ENCODE measurements at places on chromosomes 6 and 20.

DNA sequence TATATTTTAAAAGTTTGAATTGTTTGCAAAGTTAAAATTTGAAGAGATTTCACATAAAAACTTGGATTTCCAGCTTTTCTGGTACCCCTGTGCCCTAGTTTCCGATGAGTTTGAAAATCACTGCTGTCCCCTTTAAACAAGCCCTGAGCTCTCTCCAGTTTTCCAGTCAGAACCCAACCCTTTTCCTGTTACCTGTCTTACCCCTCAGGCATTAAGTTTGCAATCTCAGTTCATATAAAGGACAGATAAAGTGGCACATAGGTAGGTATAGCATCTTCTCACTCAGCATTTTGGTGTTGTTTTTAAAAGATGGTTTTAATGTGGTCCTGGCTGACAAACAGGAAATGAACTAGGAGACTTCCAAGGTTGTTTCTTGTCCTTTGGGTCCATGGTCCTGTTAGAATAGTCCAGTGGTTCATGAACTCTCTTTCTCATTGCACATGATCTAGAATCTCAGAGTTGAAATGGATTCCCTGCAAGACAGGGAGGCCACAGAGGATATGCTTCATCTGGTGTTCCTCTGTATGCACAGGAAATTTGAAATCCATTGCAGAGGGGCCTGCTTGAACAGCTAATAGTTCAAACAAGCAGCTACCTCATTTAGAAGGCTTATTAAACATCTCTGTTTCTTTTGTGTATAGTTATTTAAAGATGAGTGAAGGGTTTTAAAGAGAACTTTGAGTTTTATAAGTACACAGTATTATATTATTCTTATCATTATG is 82.7 kb downstream of the JAG1 start:
- no peak for DNase-seq

DNA sequence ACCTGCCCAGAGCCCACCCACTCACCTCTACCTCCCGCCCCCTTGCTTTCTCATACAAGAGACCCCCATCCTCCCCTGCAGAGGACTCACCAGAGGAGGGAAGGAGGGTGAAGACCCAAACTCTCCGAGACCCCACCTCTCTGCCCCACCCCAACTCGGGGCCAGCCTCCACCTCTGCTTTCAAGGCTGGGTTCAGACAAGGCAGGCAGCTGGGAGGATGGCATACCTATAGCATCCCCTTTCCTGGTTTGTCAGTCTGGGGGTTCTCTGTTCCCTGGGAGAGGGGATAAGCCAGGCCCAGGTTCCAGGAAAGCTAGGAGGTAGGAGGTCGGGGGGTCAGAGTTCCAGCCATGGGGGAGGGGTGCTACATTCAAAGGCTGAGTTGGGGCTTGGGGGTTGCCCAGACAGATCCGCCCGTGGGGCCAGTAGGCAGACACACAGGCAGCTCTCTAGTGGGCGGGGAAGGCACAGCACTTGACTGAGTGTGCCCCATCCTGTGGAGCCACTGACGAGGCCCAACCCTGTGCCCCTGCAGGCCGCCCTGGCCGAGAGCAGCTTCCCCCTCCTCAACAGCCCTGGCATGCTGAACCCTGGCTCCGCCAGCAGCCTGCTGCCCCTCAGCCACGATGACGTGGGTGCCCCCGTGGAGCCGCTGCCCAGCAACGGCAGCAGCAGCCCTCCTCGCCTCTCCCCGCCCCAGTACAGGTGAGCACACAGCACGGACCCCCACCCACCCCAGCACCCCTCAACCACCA is 40.8 kb upstream of the MDFI start:
- no peak for DNase-seq

DNA sequence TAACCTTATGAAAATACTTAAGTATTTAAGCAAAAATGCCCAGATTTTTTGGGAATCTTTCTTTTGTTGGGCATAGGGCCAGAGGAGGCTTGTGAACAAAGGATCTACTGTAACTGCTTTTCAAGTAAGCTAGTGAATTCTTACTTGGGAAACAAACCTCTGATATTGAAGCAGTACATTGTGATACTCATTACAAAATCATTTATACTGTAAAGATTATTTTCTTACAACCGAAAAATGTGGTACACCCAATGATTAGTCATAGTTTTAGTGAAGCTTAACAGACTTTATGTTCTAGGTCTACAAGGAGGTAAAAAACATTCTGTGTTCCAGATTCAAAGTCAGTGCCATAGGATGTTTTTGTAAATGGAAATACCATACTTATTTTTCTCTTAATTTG is 272.9 kb upstream of the KCNQ5 start:
- no peak for DNase-seq

DNA sequence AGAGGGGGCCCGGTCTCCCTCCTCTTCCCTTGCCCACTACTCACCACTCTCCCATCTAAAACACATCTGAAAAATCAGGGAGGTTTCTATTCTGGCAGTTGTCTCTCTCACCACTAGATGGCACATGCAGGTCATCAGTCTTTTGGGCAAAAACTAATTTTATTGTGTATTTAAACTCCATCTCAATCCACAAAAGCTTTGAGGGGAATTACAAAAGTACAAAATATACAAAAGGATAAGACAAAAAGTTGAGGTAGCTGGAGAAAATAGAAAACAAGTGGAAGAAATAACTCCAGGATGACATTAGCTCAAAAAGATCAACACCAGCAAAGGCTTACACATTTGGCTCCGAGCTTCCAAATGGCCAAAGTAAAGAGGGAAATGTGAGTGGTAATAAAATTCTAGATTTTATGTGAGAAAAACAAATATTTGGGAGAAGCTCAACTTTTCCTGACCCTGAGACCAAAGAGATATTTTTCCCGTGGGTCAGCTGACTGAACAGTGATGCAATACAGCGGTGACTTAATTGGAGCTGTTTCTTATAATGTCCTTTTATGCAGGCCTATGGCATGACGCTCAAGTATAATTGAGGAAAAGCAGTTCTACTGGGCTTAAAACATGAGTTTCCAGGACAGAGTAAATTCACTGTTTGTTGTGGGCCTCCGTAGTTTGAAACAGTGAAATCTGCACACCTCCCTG is 79.8 kb upstream of the CHD6 start:
- peak; percentile 65 for DNase-seq

DNA sequence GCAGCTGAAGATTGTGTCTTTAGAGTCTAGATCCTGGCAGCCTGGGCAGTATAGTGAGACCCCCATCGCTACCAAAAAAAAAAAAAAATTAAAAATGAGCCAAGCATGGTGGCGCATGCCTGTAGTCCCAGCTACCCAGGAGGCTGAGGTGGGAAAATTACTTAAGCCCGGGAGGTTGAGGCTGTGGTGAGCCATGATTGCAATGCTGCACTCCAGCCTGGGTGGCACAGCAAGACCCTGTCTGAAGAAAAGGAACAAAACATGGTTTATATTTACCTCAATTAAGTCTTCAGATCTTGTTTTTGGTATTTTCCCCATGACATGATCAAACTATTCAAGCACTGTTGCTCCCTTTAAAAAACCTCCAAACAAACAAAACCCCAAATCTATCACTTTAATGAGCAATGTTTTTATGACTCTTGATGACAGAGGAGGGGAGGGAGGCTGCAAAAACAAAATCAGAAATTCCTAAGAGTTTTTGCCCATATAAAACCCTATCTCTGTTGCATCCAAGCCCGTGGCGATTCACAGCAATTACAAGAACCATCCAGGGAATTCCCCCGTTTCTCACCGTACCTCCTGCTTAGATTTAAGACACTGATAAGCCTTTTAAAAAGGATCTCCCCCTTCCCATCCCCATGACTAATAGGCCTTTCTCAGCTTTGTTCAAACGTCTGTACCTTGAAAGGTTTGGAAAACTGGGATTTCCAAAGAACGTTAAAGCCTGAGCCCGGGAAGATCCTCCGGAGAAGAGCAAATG is 259.9 kb downstream of the BMP7 start:
- DNase-seq = no peak

DNA sequence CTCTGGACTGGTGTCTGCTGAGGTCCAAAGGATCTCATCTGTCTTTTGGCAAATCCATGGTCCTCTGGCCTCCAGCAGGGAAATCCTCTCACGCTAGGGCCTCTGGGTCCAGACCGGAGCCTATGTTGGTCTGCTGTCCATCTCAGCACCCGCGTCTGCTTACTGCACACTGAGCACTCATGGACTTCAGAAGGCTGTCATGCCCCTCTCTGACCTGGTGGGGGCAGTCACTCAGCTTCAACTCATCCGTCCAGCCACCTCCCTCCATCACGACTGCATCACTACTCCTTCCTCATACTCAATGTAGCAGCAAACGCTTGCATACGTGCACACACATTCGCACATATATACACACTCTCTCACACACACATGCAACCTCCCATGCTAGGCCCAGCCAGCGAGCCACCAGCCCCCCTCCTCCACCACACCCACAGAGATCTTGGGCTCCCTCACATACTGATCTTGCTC is 33.3 kb downstream of the GABRR2 start:
- peak; percentile 89 for DNase-seq

DNA sequence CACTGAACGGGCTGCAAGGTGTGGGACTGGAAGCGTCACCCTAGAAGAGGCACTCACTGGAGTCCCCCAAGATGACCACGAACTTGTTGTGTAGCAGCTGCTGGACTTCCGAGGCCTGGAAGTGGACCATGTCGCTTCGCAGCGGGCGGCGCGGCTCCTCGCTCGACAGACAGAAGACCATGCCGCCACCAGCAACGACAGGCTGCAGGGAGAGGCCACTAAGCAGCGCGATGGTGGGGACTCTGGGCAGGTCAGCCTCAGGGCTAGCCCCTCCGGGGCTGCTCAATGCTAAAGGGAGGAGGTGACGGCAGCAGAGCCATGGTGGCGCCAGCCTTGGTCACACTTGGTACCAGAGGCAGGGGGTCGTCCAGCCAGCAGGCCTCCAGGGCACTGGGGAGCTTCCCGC is 720 bp downstream of the PCED1A start:
- no peak for DNase-seq

GRCh38 chr6:157075549-157076450 is 247.5 kb downstream of the TMEM242 start:
- no peak for DNase-seq

GRCh38 chr20:53902968-53903651 is 167.3 kb downstream of the BCAS1 start:
- no peak for DNase-seq

DNA sequence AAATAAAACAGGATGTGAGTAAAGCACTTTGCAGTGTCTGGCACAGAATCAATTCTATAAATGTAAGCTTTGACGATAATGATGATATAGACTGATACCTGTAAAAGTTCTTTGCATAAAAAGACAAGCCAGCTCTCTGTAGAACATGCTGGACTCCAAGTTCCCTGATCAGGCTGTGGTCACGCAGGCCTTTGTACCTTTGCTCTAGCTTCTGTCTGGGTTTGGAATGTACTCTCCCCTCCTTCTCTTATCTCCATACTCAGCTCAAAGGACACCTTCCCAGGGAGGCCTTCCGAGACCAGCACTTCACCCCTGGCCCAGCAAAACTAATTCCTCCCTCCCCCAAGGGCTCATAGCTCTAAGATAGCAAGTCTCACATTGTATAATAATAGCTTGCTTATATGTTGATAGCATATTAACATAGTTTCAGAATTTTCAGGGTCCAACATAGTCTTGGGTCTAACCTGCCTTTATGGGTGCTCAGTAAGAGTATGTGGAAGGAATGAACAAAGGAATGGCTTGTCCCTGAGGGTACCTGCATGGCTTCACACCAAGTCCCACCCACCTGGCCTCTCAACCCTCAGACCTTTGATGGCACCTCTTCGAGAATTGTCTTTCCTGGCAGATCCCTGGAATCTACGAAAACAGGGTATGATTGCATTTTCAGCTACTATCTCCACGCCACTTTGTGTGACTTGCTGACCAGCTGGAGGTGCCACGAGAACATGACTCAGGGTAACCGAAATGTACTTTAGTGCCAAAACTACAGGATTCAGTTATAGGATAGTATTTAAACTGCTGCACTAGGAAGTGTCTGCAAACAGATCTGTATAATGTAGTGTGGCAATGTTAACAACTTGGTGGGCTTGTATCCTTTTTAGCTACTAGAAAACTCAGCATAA is 41.7 kb upstream of the PIM1 start:
- no peak for DNase-seq

- DNase-seq = peak; percentile 79
Observed at GRCh38 chr6:52815167-52816092, 11.8 kb upstream of the GSTA1 start.

DNA sequence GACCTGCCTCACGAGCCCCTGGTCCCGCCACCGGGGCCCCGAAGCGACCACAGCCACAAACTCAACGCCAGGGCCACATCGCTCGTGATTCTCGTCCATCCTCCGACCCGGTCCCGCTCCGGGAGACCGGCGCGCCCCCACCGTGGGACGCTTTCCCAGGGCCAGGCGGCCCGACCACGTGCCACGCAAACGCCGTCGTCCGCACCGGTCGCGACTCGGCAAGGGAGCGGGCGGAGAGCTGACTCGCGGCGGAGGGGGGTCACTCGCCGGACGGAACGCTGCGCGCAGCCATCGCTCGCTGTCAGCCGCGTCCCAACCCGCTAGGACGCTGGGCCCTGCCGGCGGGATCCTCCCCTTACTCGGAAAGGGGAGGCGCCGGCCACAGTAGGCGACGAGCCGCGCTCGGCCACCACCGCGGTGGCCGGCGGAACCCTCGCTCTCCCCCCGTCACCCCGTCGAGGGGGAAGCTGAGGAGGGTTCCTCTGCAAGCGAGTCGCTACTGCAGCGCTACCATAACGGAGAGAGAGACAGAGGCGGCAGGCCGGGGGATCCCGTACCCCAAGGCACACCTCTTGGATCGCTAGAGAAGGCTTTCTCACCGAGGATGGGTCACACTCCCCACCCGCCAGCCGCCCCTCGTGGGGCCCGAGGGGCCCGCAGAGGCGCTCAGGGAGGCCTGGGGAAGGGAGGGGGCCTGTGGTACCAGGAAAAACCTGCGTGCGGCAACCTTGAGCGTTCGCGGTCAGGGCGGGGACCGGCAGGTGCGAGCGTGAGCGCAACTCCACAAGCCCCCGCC is 511.8 kb upstream of the ZNF337 start:
- peak; percentile 77 for DNase-seq

- peak; percentile 72 for DNase-seq
Observed at GRCh38 chr6:13485923-13486562, 1.4 kb downstream of the GFOD1 start.

DNA sequence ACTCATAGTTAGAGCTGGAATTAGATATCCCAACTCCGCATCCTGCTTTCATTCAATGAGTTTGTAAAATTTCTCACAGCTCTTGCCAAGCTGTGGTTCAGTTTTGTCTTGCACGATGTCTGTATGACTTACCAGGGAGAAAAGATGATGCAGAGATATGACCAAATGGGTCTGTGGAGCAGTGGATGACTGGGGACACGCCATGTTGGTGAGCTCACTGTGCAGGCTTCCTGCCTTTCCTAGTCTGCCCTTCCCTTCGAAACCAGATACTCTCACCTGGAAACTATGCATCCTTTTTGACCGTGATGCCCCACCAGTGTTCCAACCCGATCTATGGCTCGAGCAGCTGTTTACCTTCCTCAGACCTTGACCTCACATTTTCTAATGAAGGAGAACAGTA is 262.7 kb upstream of the BMP2 start:
- no peak for DNase-seq

DNA sequence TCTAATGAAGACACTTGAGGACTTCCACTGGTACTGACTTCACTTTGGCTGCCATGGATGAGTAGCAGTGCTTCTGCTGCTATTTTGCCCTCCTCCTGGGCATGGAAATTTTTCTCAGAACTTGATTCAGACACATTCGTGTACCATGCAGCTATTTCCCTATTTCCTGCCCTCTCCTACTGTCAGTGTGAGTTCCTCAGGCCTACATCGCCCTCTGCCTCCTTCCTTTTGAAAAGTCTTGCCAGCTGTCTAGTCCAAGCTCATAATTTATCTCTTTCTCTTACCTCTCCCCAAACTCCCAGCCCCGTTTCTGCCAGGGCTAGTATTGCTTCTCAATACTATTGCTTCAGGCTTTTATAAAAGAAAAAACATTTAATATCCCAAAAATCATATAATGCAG is 470.2 kb downstream of the ADGRB3 start:
- DNase-seq = peak; percentile 20
